Activated CD4-positive, CD25-positive, alpha-beta regulatory T cell (primary cell): ENCODE measurements at places on chromosomes 12 and 14.

DNA sequence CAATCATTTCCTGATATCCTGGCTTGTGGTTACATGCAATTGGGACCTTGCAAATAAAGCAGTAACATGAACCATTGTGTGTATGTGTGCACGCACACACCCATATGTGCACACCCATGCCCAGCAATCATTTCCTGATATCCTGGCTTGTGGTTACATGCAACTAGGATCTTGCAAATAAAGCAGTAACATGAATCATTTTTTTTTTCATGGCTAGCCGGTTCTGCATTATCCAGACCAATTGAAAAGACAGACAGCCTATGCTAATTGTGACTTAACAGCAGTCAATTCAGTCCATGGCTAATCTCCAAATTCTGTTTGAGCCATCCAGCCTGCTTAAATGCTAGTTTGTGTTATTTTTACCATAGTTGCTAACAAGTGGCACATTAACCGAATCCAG, 134.3 kb downstream of the TTC7B start:
- DNase-seq = no peak

GRCh38 chr12:3992945-3993344, 119.7 kb upstream of the PARP11 start:
- no peak for DNase-seq

DNA sequence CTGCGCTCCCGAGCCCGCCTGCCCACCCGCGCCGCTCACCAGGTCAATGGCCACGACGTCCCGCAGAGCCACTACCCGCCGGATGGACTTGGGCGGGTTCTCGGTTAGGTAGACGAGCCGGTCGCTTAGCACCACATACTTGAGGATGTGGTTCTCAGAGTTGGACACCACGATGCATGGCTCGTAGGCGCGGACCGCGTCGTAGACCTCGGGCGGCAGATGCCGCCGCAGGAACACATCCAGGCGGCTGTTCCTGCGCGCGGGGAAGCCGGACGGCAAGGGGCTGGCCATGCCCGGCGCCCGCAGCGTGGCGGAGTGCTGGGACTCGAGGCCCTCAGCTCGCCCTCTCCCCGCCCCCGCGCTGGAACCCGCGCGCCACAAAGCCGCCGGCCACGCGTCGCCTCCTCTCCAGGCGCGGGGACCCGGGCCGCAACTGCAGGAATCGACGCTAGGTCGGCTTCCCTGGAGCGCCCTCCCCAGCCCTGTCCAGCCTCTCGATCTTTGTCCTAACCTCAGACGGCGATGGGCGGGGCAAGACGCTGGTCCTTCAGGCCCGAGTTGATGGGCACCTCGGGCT, at the start of gene C12orf56:
TSS of gene C12orf56 (minus strand) at position 484 of the 577 bp plus-strand sequence. CDS start at position 291, 193 bp downstream.
- DNase-seq = no peak

- no peak for DNase-seq
These were observed 440.8 kb downstream of the EGLN3 start for GRCh38 chr14:33510063-33510481.

DNA sequence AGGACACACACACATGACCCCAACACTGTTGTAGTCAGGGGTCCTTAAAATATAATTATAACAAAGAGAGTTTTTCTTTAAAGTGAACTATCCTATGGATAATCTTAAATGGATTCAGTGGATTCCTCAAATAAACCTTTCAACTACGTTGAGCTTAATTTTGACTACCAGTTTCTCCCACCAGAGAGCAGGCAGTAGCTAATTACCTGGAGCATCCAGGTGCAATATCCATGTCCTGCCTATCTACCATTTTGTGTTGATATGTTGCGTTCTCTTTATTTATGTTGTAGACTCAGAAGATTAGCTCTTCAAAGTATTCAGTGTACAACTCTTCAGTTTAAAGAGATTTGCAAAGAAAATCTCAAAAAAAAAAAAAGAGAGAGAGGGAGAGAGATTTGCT, 127.2 kb upstream of the GZMB start:
- DNase-seq = no peak

- no peak for DNase-seq
These were observed 11.5 kb upstream of the C14orf132 start for GRCh38 chr14:96027431-96028355.
